ENCODE measurements at places on chromosomes 12 and 14.

DNA sequence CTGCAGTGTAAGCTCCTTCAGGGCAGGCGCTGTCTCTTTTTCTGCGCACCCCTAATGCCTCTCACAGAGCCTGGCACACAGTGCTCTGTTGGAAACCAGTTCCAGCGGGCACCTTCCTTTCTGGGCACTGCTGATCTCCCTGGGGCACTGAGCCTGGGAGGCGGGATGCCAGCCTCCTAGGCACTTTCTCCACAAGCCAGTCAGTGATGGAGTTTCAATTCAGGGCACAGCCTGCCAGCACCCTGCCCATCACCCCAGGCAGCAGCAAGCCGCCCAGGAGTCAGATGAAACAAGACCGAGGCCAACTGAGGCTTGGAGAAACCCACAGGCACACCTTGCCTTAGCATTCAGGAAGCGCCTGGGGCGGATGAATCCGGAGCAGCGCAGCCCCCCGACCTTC is 5.7 kb upstream of the CTDSP2 start:
- peak; percentile 60 for DNase-seq

GRCh38 chr12:74408601-74409166 is 129.0 kb upstream of the ATXN7L3B start:
- no peak for DNase-seq

DNA sequence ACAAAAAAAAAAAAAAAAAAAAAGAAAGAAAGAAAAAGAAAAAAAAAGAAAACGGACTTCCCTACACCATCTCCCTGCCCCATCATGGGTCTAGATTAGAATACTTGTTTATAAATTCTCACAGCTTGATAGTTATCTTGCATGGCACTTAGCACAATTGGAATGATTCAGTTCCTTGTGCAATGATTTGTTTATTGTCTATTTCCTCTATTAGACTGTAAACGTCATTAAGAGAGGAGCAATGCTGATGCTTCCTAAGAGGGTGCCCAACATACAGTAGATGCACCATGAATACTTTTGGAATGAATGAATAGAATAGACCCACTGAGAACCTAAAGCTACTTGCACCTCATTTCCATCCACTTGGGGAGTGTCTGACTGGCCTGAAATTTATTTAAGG is 40.8 kb downstream of the PAX9 start:
- no peak for DNase-seq

DNA sequence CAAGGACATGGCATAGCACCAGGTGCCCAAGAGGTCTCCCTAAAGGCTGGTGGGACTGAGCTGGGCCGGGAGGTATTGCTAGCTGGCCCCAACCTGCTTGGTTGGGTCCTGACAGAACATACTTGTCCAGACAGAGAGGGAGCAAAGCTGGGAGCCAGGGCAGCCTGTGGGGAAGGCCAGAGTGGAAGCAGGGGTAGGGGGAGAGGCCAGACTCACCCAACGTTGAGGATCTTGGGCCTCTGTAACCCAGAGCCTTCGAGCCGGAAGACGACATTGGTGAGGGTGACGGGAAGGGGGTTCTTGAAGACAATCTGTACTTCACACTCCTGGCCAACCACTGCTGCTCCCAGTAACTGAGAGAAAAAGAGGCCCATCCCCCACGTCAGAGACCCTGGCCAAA is 9.0 kb downstream of the TGM1 start:
- DNase-seq, result no peak

- DNase-seq, result no peak
Observed at GRCh38 chr12:1469070-1469469, 125.3 kb downstream of the FBXL14 start.

DNA sequence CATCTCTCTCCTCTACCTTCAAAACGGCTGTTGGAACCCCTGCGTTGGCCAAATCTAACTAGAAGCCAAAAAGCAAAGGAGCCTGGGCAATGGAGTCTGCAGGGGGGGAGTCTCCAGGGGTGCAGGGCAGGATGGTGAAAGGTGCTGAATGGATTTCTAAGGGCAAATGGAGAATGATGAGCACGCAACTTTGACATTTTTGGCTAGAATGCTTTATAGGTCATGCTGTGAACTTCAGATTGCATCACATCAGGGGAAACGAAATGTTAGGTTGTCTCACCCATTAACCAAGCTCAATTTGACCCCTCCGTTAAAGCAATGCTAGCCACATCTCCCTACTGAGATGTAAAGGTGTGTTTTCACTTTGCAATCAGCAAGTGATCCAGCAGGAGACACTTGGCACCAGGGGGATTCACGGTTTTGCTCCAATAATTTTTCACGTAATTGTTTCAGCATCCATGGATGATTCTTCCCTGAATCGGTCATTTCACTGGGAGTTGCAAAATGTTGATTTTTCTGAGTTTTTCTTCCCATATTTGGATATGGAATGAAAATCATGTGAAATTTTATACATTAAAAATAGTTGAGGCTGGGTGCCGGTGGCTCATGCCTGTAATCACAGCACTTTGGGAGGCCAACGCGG is 78.0 kb upstream of the MDM1 start:
- no peak for DNase-seq

DNA sequence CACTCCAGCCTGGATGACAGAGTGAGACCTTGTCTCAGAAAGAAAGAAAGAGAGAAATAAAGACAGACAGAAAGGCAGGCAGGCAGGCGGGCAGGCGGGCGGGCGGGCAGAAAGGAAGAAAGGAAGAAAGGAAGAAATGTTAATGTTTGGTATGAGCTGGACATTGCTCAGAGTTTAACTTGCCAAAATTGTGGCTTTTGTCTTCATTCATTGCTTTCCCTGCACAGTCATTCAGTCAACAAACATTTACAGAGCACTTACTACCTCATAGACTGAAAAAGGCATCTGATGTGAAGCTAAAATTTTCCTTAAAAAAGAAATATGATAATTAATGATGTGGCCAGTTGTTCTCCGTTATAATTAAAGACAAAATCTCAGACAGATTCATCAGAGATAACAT is 247.1 kb downstream of the SPTSSA start:
- DNase-seq, result no peak

DNA sequence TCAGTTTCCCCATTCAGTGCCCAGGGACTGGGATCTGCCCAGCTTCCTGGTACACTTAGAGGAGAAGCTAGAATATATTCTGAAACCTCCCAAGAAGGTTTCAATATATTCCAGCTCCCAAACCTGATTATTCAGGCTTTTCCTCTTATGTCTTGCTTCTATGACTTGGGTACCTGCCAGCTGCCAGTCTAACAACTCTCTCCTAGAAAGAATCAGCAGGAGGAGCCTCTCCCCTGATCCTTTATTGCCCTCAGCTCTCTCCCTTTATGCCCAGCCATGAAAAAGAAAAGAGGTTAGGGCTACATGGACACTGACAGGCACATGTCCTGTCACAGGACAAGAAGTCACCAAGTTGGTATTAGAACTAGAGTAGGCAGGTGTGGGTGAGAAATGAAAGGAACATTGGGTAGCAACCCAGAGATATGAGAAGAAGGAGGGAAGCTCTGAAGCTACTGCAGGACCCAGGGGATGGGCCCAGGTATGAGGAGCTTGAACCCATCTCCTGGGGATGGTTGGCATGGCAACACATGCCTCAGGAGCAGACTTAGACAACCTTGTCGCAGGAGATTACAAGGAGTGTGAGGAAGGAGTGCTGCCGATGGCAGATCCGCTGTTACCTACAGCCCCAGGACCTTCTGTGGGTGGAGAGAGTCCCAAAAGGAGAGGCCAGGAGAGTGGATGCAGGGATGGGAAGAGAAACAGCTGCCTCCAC is 2.0 kb upstream of the CACNB3 start:
- no peak for DNase-seq

DNA sequence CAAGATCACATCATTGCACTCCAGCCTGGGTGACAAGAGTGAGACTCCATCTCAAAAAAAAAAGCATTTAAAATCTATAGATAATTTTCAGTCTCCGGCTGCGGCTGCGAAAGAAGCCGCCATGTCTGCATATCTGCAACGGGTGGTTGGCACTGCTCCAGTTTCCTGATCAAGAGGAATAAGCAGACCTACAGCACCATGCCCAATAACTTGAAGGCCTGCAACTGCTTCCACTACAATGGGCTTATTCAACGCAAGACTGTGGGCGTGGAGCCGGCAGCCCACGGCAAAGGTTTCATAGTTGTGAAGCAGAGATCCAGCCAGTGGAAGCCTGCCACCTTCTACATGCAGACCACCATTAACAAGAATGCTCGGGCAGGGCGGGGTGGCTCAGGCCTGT is 30.6 kb upstream of the EID3 start:
- no peak for DNase-seq

DNA sequence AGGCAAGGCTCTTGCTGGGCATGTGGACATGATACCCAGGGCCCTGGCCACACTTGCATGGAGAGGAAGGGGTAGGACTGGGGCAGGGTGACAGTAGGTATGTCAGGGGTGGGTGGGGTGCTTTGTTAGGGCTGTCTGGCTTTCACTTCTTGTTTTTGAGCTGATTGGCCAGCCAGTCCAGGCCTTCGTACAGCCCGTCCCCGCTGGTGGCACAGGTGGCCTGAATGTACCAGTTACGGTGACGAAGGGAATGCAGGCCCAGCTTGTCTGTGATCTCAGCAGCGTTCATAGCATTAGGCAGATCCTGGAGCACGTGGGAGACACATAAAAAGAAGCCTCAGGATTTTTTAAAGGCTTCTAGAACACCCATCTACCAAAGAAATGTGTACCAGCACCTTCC is 13.5 kb upstream of the FKBP11 start:
- DNase-seq, result no peak

GRCh38 chr14:101273091-101273490 is 288.2 kb upstream of the DIO3 start:
- DNase-seq, result no peak

DNA sequence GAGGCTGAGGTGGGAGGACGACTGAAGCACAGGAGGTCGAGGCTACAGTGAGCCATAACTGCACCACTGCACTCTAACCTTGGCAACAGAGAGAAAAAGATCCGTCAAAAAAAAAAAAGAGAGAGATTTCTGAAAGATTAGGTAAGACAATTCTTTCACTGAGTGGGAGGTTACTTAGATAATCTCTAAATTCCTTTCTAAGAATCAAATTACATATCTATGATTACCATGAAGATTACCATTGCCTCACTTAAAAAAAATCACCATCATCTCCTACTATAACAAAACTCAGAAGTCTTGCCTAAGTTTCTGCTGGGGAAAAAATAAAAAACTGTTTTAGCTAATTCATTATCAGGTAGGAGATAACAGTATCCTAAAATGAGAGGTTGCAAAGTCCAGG is 366.7 kb downstream of the DUSP6 start:
- DNase-seq, result no peak

GRCh38 chr12:114000861-114001260 is 34.7 kb upstream of the RBM19 start:
- no peak for DNase-seq

- DNase-seq, result no peak
Observed at GRCh38 chr12:96375841-96376604, 24.2 kb downstream of the CDK17 start.

- DNase-seq, result no peak
Observed at GRCh38 chr12:111451232-111451631, 45.5 kb downstream of the SH2B3 start.

GRCh38 chr12:16972923-16973770 is 367.2 kb upstream of the LMO3 start:
- no peak for DNase-seq

GRCh38 chr14:46581036-46581671 is 70.4 kb downstream of the RPL10L start:
- DNase-seq, result peak; percentile 21

GRCh38 chr12:117803001-117803400 is 165.8 kb downstream of the KSR2 start:
- no peak for DNase-seq

GRCh38 chr14:21558703-21559170 is 21.1 kb downstream of the OR10G3 start:
- no peak for DNase-seq

DNA sequence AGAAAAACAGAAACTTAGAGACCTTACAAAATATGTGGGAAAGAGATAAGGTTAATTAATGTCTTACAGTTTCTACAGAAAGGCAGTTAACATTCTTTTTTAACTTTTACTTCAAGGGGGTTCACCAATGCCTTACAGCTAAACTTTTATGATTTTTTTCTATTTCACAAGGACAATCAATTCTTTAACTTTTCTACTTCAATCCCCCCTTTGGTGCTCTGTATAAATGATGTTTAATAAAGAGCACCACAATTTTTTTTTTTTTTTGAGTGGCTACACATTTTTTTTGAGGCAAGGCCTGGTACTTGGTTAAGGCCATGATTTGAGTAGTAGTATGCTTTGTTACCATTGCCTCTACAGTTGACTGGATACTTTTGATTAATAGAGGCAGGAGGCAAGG is 279.6 kb downstream of the PRKD1 start:
- DNase-seq, result no peak

DNA sequence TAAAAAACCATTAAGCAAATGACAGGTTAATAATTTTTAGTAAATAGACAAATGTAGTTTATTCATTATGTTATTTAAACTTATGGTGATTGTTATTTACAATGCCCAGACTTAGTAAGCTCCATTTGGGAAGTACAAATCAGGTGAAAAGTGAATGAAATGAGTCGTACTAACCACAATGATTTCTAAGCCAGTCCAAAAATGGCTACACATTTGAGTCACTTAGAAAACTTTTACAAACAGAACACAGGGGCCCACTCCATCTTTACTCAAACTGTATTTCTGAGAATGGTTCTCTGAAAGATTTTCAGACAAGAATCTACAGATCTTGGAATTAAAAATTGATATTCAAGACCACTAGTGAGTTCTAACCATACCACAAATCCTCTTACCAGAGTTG is 653.3 kb upstream of the MIS18BP1 start:
- DNase-seq, result no peak

DNA sequence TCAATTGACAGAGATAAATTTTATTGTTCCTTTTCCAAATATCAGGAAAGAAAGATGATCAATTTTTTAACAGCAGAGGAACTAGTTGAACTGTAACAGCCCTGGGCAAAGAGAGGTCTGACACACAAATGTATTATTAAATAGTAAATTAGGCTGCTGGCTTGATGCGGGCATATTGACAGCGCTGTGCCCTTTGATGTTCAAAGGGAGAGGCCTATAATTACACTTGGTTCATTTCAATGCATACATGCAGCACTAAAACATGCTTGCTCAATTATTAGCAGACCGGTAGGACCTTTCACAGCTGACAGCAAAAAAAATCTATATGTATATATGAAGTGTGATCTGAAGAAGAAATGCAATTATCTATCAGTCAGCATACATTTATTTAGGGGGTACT is 219.8 kb downstream of the SLC2A13 start:
- no peak for DNase-seq

DNA sequence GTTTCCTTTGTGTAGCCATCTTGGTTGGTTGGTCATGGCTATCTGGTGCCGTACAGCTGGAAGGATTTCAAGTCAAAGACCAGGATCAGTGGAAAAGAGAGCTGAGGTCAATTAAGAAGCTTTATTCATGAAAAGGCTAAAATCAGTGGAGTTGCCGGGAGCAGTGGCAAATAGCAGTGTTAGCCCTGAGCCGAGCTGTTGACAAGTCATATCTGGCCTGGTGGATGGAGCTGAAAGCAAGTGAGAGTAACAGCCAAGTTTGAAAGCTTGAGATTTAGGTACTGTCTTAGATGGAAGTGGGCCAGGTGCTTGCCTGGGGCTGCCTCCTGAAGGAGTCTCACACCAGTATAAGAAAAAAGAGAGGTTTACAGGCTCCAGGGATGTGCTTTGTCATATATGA is 9.0 kb downstream of the BATF start:
- DNase-seq, result no peak
